ENCODE measurements at places on chromosomes 11 and 22. TPM values are rescaled to one million over a fixed set of nuclear protein-coding genes. Genes with fewer than 3 reads are reported as not detected.

The SLC25A1 gene
- total RNA-seq = 89.3 TPM

The SLC43A1 gene
- 18.4 TPM for total RNA-seq

The EMID1 gene
- 0.64 TPM for total RNA-seq

The DTX4 gene
- 9.6 TPM for total RNA-seq

- DNase-seq = no peak
These were observed 61.4 kb upstream of the PTPRJ start for GRCh38 chr11:47918882-47919495.

DNA sequence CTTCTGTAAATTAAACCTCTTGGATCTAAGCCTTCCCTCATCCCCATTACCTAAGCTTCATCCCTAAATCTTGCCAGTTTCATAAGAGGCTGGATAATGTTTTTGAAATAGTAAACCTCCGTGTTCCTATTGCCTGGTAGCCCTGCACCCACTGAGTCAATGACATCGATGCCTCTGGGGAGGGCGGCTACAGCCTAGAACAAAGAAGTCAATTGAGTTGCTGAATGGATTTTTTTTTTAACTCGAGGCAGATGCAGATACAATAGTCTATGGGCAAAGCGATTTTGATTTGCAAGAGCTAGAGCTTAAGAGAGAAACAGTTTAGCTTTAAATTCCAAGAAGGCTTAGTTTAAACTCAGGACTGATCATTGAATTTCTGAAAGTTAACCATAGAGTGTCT is 121.3 kb downstream of the NECTIN1 start:
- no peak for DNase-seq

GRCh38 chr11:134792677-134793076 is 380.6 kb upstream of the B3GAT1 start:
- no peak for DNase-seq

GRCh38 chr11:21933095-21933494 is 259.8 kb upstream of the ANO5 start:
- no peak for DNase-seq

DNA sequence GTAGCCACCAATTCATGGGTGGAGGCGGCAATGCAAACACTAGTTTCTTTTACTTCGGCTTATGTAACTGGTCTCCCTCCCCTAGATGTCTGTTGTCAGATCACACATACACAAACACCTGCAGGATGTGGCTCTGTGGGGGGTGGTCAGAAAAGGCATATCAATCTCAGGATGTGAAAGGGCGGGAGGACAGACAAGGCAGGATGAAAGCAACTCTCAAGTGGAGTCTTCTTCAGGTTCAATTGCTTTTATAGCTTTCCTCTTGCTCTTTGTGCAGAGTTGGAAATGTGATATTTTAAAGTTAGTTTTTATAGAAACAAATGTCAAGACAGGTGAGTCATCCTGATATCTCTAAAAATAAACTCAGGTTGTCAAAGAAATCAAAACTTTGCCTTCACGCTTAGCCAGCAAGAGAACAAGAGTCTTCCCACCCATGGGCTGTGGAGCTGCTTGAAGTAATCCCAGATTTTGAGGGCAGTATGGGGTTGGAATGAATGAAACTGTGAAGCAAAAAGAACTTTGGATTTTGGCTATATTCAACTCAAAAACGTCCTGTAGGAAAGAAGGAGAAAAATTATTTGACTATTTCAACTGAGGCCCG is 423.4 kb downstream of the GUCY1A2 start:
- DNase-seq = no peak
